Stimulated activated CD8-positive, alpha-beta memory T cell treated with anti-CD3 and anti-CD28 coated beads, Interleukin-2, amount 100 ng/mL, for 1 hour (primary cell): ENCODE measurements at places on chromosomes 5 and 9.

DNA sequence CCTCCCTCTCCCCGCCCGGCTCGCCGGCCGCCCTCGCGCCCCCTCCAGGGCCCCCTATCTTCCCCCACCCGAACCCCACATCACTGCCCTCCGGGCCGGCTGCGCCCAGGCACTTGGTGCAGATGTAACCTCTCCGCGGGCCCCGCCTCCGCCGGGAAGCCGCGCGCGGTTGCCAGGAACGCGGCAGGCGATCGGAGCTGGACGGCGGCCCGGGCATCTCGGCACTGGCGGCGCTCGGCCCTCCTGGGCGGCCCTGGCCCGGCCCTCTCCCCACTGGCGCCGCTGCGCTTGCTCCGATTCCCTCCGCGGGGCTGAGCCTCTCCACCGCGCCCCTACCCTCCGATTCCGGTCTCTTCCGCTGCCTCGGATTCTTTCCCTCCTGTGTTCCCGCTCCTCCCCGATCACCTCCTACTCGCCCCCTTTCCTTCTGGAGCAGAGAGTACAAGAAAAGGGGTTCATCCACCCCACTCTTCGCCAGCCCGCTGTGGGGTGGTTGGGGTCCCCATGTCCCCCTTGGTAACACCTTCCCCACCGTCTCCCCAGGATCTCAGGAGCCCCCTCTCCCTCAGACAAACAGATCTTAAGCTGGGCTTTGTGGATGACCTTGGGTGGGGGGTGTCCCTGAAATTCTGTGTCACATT lies 70.6 kb downstream of the C9orf50 start:
- no peak for DNase-seq

DNA sequence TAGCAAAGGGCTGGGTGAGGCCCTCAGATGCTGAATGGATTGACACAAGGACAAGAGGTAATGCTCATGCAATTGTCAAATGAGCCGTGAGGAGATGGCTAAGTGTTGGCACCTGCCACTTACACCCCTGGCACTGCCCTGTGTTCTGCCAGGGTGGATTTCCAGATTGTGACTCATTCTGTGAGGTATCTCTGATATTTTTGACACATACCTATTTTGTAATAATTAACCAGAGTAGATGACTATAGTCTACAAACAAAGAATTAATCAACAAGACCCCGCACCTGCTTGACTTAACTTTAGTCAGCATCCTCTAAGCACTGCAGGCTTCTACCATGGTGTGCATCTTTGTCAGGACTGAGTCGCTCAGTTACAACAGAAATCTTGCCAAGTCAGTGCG lies 200.8 kb downstream of the DIRAS2 start:
- DNase-seq, result no peak

GRCh38 chr9:98707166-98708102 lies 1.3 kb downstream of the GABBR2 start:
- DNase-seq, result no peak

- no peak for DNase-seq
These were observed 211.4 kb downstream of the KIAA0825 start for GRCh38 chr5:94407023-94407422.

GRCh38 chr5:3031733-3032378 lies 280.4 kb upstream of the IRX2 start:
- no peak for DNase-seq

DNA sequence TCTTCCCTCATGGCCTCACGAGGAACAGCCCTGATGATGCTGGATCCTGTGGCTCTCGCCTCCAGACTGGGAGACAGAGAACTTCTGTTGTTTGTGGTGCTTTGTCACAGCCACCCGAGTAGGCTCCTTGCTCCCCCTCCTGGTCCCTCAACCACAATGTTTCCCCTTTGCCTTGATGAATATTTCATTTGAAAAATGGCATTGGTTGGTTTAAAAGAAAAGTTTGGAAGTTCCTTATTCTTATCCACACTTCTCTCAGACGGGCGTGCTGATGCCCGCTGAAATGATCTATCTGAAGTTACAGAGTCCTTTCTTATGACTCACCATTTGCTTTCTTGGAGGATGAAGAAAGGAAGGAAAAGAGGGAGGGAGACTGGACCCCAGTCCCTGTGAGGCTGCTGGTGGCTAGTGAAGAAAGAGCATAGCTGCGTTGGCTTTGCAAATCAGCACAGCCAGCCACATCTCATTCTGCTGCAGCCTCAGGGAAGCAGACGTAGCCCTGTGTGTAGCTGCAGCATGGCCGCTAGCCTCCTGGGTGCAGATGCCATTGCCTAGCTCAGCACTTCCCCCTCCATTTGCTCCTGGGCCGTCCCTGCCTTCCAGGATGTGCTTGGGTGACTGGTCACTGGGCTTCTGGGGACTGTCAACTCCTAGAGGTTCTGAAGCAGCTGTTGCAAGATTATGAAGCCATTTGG lies 185.9 kb downstream of the ERCC6L2 start:
- DNase-seq, result no peak

DNA sequence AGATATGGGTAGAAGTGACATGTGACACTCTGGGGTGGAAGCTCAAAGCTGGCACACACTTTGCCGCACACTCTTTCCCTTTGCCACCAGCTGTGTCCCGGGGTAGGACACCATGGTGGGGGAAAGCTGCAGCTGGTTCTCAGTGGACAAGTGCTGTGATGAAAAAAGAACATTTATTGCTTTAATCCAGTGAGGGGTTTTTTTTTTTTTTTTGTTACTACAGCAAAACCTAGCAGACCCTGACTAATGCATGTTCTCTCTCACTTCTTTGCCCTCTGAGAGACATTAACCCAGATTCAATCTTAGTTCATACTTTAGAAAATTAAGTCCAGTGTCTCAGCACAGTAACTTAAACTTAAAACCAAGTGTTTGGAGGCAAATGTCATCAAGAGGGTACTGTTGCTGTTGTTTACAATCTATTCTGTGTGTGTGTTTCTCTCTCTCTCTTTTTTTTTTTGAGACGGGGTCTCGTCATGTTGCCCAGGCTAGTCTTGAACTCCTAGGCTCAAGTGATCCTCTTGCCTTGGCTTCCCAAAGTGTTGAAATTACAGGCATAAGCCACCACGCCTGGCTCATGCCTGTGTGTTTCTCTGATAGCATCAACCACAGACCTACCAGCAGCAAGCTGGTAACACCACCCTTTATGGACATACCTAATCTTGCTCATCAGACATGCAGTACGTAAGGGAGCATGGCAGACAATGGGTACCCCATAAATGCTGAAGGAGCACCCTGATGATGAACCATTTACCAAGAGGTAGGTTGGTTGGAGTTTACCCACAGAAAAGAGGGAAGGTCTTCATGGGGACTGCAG lies 84.7 kb upstream of the TBC1D2 start:
- no peak for DNase-seq
